ENCODE measurements at places on chromosomes 16 and 17.
A peak's percentile ranks its signal among the peaks of the same experiment; 100 is the strongest.

DNA sequence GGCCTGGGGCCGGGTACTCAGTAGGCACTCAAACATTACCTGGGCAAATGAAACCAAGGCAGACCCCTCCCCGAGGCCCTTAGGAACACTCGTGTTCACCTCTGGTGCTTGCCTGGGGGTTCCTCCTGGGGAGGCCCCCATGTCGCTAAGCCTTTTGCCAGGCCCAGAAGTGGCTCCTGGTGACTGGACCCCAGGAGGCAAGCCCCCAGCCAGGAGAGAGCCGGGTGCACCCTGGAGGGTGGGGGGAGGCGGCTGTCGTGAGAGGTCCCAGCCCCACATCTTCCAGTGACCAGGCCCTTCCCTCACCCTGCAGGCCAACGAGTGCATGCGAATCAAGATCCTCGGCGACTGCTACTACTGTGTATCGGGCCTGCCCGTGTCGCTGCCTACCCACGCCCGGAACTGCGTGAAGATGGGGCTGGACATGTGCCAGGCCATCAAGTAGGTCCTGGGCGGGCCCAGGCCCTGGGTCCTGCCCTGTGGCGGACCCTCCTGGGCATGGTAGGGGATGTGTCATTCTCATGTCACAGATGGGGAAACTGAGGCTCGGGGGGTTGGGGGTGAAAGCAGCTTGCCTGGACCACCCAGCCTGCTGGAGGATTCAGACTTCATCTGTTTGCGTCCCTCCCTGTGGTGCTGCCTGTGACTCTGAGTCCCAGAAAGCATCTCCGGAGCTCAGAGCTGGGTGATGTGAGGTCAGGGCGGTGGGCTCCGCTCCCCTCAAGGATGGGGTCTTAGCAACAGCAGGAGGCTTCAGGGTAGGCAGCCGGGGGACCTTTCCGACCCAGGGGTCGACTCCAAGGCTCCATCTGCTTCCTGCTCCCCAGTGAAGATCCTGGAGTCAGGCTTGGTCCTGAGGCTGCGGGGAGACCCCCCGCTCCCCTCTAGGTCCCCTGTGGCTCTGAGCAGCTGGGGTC, 32.5 kb downstream of the ADCY7 start:
- no peak for DNase-seq

DNA sequence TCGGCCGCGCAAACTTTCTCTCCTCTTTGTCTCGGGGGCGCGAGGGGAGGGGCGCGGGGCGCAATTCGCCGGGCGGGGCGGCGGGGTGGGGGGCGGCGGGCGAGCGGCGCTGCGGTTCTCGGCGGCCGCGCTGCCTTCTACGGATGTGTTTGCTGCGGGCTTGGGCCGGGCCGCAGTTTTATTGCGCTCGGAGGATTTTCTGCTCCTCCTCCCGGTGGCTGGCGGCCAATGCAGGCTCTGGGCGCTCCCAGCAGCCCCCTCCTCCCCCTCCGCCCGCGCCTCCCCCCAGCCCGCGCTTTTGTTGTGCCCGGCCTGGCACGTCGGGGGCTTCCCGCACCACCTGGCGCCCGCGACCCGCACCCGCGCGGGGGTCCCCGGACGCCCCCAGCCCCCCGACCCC, at the start of gene TIMP2:
Gene TIMP2 (minus strand): TSS at position 154 of the 400 bp plus-strand sequence. CDS start 299 bp downstream, outside the sequence.
- no peak for DNase-seq

DNA sequence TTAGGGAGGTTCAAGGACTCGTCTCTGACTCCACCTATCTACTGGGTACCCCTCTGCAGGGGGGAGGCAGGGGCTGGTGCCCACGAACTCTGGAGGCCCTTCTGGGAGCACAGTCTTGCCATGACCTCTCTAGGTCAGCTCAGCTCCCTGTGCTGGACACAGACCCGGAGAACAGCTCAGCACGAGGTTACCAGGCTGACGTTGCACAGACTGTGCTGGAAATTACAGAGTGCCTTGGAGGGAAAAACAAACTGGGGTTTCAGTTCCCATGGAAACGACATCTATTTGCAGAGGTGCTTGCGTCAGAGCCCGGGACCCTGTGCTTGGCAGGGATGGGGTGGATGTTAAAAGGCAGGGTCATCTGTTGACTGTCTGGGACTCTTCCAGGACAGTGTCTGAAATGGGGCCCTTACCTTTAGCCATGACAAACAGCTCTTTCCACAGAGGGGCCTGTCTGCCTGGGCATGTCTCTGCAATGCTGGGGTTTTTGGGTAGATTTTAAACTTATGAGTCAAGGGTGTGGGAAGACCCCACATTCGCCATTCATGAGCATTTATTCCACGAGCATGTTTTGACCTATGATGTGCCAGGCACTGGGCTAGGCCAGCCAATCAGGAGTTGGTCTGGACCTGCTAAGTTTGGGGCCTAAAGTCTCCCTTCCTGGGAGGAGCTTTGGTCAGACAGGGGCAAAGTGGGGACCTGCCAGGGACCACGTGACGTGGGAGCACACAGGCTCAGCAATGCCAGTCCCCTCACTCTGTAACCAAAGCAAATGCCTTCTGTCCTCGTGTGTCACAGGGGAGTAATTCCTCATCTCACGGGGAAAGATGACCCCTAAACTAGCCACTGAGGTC, 22.5 kb downstream of the CCR7 start:
- DNase-seq, result peak; percentile 85

DNA sequence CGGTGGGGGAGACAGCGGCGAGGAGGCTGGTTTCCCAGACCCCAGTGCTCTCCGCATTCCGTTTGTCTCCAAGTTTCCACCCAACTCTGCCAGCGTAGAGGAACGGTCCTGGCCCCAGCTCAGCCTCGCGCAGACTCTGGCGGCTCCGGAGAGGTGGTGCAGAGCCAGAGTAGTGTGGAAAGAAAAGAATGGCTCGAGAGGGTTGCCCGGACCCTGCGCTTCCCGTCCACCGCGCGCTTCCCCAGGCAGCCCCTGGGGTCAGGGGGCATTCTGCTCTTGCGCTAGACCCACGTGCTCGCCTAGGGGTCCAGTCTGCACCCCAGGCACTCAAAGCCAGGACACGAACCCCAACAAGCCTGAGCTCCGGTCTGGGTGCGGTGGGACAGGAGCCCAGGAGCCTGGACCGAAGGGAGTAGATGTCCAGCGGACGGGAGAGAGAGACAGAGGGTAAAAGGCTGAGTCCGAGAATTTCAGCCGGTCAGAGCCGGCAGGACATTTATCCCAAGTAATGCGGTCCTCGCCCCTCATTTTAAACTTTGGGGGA, 3.8 kb downstream of the PMP22 start:
- DNase-seq, result no peak

GRCh38 chr16:23026784-23027362, 122.4 kb downstream of the USP31 start:
- peak; percentile 3 for DNase-seq

DNA sequence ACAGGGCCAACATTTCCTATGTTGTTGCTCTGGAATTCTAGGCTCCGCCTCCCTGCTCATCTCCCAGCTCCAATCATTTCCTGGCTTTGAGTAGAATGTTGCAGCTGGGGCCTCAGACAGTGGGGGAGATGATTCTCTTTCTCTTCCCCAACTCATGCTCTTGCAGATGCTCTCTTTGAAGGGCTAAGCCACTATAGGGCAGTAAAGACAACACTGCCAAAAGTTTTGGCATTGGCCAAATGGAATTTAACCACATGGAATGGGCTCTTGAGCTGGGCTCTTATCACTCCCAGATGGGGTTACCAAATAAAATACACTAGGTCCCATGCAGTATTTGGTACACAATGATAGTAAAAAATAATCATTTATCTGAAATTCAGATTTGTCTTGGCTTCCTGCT, 19.6 kb upstream of the EFCAB13 start:
- DNase-seq, result no peak

GRCh38 chr17:979539-980405, at the start of gene NXN:
NXN (minus strand) TSS chr17:979776.
- DNase-seq, result no peak

DNA sequence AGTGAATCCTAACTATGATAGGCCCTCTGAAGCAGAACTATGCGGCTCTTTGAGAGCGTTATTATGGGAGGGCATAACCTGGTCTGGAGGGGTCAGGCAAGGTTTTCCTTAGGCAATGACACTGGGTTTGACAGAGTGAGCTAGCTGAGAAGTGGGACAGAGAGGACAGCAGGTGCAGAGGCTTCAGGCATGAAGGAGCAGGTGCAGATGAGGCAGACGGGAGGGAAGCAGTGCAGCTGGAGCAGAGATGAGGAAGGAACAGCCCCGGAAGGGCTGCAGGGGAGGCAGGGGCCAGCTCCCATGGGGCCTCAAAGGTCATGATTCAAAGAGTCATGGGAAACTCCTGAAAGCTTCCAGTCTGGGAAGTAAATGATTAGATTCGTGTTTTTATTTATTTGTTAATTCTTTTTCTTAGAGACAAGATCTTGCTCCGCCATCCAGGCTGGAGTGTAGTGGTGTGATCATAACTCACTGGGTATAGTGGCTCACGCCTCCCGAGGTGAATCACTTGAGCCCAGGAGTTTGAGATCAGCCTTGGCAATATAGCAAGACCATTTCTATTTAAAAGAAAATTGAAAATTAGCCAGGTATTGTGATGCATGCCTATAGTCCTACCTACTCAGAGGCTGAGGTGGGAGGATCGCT, 5.4 kb downstream of the MARCHF10 start:
- DNase-seq, result no peak

- peak; percentile 32 for DNase-seq
Observed at GRCh38 chr16:24977678-24978075, 37.5 kb downstream of the ARHGAP17 start.

DNA sequence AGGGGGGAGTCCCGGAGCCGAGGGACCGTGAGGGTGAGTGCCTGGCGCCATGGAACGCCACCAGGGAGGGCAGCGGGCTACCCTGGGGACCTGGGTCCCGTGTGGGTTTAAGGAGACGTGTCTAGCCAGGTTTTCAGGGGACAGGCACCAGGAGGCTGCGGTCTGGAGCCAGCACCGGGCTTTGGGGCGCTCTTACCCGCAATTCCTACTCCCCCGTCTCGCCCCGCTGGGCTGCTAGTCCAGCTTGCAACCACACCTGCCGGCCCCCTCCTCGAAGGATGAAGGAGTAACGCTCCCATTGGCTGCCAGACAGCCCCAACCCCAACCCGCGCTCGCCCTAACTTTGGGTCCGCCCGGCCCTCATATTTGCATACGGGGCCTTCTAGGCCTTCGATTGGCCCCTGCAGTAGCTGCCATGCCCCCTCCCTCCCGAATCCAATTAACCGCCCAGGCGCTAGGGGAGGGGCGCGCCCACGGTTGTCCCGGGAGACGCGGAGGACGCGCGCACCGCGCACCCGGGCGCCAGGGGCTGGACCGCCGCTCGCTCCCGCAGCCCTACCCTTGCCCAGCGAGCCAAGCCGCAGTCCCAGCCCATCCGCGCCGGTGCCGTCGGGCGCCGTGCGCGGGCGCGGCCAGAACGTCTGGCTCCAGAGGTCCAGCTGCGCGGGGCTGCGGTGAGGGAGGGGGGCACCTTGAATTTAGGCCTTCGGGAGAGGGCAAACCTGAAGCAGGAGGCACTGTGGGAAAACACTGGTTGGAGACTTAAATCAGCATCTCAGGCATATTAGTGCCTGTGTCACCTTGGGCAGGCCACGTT, at the start of gene TTLL6:
Gene TTLL6 (minus strand): TSS at position 456 of the 817 bp plus-strand sequence. CDS start 157 bp downstream, at position 299.
- no peak for DNase-seq

GRCh38 chr16:49179714-49180330, 101.8 kb downstream of the CBLN1 start:
- no peak for DNase-seq

DNA sequence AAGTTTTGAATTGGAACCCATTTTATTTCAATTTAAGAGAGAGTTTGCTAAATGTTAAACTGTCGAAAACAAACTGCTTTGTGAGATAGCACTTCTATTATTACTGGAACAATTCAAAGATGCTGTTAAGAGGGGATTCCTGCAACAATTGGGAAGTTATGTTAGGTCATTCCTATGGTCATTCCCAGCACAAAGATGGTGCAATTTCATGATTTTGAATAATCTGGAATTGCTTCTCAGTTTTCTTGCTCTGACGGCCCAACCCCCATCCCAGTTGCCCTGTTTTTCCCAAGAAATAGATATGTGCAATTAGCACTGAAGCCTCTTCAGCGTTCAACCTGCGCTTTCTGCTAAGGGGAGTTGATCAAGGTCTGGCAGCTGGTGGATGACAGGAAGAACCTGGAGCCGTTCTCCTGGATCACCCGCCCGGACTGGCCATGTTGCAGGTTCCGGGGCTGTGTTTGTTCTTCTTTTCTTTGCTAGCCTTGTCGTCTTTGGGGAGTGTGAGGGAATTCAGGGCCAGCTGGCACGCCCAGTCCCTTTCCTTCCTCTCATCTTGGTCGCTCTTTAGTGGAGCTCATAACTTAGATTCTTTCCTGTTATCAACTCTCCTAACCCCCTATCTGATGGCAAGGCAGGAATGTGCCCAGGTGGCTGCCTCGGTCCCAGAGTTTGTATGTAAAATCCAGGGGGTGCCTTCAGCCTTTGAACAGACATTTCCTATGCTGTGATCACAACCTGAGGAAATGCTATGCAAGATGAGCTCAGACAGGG, 29.0 kb upstream of the IRF8 start:
- DNase-seq, result no peak

DNA sequence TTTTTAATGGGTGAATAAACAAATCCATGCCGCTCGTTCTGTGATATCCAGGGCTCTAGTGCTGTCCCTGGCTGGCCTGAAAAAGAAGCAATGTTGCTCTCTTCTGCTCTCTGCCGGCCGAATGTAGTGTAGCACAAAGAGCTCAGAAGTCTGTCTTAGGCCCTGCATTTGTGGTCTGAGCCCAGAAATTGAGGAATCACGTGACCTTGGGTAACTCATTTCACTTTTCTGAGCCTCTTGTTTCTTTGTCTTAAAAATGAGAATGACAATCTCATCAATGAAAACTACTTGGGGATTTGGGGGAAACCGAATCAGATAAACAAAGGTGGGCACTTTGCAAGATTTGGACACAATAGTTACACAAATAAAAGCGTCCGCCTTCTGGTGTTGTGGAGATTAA, 381.6 kb upstream of the ASIC2 start:
- peak; percentile 27 for DNase-seq

- no peak for DNase-seq
Observed at GRCh38 chr17:72588961-72589360, 468.1 kb downstream of the SOX9 start.

DNA sequence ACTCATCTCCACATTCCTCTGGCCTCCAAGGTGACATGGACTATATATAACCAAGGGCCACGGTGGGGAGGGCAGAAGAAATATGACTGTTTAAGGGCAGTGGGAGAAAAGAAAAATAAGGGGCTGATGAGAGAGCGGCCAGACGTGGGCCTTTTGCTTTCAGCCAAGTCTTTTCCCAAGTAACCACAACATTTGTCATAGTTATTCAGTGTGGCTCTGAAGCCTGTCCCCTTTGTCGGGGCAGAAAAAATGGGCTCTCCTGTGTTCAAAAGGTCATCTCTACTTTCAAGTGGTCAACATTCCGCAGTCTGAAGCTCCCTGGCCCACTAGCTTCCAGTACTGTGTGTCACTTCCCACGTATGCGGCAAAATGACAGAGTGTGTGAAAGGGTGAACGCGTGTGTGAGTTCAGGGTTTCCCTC, 245.4 kb downstream of the NTN1 start:
- DNase-seq, result no peak

- DNase-seq, result no peak
Observed at GRCh38 chr16:88535191-88535856, 34.9 kb upstream of the ZC3H18 start.

GRCh38 chr17:82285141-82285540, 11.6 kb upstream of the CSNK1D start:
- DNase-seq, result no peak
